ENCODE measurements at places on chromosomes 11 and 22. TPM values are rescaled to one million over a fixed set of nuclear protein-coding genes. Genes with fewer than 3 reads are reported as not detected.
A peak's percentile ranks its signal among the peaks of the same experiment; 100 is the strongest.

DNA sequence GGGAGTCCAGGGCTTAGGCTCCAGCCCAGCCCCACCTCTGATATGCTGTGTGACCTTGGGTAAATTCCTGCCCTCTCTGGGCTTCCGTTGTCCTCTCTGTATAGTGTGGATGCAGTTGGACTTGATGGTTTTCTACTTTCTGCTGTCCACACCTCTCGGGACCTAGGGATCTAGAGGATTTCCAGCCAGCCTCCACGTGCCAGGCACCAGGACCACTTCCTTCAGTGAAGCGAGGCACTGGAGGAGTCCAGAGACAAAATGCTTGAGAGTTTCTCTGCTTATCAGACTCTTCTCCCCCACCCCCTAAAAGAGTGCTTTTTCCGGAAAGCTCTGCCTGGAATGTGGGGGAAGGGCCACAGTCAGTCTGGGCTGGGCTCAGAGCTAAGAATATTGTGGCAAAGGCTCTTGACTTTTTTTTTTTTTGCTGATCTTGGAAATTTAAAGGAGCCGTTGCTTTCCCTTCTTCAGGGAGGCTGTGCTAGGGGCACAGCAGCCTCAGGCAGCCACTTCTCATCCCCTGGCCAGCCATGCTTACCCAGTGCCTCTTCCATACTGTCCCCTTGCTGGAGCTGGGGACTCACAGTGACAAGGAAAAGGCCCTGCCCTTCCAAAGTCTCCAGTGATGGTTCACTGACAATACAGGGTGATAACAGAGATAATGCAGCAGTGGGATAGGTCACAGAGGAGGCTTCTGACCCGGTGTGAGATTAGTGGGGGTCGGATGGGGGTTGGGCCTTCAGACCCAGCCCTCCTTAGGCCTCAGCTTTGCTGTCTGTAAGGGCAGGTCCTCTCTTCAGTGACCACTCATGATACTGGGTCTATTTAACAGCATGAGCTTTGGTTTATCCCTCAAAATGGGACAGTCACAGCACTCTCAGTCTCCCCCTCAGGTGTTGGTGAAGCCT lies 2.9 kb upstream of the SERPINH1 start:
- DNase-seq = peak; percentile 88

- DNase-seq = no peak
Observed at GRCh38 chr11:97229936-97230335, 840.1 kb downstream of the JRKL start.

KCNJ5 gene
- total RNA-seq = 0.36 TPM

C22orf42 gene
- not detected for total RNA-seq

- DNase-seq = peak; percentile 93
Observed at GRCh38 chr11:61152816-61153592, 8.2 kb downstream of the VPS37C start.

DNA sequence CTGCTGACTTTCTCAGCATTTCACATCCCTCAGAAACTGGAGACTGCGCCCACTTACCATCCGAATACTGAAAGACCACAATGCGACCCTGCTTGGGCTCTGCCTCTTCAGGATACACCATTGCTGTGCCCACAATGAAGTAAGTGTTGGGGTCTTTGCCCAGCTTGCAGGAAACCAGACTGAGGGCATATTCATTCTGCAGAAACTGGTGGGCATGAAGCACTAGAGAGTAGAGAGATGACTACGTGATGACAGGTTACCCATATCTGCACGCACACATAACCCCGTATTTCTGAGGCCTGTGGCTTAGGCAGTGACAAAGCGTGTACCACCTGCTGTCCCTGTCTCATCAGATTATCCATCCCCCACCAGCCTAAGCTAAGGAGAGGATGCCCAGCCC lies 14.6 kb upstream of the VWCE start:
- DNase-seq = no peak

DNA sequence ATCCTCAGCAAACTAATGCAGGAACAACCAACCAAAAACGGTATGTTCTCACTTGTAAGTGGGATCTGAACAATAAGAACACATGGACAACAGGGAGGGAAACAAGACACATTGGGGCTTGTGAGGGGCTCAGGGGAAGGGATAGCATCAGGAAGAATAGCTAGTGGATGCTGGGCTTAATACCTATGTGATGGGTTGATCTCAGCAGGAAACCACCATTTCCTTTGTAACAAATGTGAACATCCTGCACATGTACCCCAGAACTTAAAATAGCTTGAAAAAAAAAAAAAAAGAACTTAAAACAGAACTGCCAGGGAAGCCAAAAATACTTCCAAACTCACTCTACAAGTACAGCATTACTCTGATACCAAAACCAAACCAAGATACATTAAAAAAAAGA lies 33.8 kb downstream of the CASP4 start:
- DNase-seq = no peak

DNA sequence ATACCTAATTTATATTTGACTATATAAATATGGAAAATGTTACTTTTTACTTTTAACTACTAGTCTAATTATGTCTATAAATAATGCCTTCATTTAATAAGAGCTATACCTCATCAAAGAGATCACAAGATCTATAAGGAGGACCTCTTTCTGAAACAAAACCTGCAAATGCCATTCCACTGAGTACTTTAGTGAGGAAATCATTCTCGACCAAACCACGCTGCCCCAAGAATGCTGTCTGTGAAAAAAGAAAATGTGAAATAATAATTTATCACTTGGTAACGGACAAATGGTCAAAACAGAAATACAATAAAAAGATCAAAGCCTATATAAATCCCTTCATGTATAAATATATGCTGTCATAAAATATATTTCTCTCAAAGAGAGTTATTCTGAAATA lies 301.7 kb downstream of the SBF2 start:
- no peak for DNase-seq

- DNase-seq = no peak
Observed at GRCh38 chr11:115659061-115659963, 155.1 kb upstream of the CADM1 start.

CST6 gene
- total RNA-seq = 2.9 TPM

Measured in osteoblast (primary cell).